Activated effector memory CD4-positive, alpha-beta T cell treated with anti-CD3 and anti-CD28 coated beads, Interleukin-2, amount 50 U/mL, for 16 hours (primary cell): ENCODE measurements at places on chromosomes 4 and X.
A peak's percentile ranks its signal among the peaks of the same experiment; 100 is the strongest.

DNA sequence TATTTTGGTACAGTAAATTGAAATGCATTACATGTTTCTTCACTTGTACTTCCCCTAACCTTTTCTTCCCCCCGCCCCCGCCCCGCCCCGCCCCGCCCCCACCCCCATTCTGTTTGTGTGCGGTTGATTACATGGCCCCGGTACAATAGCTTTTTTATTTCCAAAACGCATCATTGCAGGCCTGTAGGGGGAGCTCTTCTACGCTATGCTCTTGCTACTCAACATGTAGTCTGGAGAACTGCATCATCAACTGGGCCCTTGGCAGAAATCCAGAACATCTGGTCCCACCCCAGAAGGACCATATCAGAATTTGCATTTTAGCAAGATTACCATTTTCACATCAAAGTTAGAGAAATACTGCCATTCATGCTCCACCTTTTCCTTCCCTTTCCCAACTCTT, 333.3 kb upstream of the DDX53 start:
- no peak for DNase-seq

DNA sequence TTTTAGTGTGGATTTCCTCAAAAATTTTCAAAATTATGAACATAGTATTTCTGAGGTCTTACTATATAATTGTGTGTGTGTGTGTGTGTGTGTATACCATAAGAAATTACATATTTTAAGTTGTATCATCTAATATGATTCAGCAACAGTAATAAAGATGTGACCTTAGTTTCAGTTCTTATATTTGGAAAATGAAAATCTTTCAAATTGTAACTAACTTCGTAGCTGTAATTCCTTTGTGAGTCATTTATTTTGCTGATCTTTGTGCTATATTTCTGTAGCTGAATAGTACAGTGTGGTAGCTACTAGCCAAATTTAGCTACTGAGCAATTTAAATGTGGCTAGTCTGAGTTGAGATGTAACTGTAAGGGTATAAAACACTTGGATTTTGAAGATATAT, 116.4 kb downstream of the RAP1GDS1 start:
- DNase-seq, result no peak

DNA sequence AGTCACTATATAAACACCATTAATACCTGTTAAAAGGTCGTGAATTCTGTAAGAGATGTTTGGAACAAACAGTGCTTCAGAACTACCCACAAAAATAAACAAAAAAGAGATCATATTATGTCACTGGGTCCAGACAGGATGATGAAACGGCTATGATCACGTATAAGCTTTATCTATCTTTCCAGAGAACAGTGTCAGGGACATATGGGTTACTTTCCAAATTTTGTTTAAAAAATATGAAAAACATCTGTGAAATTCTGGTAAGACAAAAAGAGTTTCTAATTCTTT, 90.0 kb downstream of the SORBS2 start:
- no peak for DNase-seq

DNA sequence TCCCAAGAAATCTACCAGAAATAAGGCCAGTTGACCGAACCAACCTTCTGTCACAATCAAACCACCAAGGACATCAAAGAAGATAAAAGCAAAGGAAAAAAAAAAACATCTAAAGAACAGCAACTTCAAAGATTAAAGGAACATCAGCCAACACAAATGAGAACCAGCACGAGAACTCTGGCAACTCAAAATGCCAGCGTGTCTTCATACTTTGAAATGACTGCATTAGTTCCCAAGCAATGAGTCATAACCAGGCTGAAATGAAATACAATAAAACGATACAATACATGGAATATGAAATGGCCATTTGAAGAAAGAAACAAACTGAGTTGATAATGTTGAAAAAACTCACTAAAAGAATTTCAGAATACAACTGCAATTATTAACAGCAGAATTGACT, 611.6 kb upstream of the GRIA3 start:
- no peak for DNase-seq

DNA sequence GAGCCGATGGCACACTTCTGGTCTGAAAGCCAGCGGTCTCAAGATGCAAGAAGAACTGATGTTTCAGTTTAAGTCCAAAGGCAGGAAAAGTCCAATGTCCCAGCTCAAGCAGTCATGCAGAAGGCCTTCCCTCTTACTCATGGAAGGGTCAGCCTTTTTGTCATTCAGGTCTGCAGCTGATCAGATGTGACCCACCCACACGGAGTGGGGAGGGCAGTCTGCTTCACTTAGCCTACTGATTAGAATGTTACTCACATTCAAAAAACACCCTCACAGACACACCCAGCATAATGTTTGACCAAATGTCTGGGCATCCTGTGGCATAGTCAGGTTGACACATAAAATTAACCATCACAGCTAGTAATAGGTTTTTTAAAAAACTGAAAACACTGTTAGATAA, 6.6 kb downstream of the HCCS start:
- no peak for DNase-seq

DNA sequence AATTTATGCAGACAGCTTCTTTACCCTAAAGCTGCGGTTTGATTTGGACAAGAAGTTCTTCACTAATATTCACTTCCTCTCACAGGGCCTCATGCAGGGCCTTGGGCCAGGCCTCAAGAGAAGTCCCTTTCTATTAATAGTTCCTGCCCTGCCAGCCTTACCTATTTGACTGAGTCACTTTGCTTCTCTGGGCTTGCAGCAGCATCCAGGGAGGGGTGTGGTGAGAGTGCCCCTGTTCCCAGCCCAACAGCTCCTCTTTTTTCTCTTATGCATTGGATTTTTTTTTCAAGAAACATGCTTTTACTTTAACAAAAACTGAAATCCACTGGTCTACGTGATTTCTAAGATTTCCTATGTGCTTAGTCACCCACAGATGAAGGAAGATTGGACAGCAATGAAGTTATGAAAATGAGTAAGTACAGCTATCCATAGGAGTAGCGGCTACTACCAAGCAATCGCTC, 26.7 kb downstream of the FAM156B start:
- no peak for DNase-seq

DNA sequence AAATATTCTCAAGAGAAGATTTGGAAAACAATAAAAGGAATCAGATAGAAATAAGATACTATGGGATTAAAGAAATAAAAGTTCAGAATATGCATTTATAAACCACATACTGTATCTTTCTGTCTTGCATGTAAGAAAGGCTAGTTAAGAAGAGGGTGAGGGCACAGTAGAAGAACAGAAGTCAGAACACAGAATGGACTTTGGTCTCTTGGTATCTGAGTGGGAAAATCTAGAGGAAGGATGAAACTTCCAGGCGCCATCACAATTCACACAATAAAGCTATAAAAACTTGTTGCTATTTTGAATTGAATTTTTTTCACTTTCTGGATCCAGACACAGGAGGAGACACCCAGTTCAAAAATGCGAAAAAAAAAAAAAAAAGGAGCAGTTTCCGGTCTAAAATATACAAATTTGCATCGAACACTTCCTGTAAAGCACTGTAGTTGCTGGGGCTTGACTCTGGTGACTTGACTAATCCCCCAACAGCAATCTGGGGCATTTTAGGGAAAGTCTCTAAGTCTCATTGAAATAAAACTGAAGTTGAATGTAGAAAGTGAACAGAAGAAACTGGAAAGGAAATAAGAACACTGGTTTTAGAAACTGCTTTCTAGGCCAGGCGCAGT, 8.1 kb upstream of the NAAA start:
- DNase-seq, result no peak

GRCh38 chr4:74823194-74823593, 28.9 kb upstream of the BTC start:
- no peak for DNase-seq

DNA sequence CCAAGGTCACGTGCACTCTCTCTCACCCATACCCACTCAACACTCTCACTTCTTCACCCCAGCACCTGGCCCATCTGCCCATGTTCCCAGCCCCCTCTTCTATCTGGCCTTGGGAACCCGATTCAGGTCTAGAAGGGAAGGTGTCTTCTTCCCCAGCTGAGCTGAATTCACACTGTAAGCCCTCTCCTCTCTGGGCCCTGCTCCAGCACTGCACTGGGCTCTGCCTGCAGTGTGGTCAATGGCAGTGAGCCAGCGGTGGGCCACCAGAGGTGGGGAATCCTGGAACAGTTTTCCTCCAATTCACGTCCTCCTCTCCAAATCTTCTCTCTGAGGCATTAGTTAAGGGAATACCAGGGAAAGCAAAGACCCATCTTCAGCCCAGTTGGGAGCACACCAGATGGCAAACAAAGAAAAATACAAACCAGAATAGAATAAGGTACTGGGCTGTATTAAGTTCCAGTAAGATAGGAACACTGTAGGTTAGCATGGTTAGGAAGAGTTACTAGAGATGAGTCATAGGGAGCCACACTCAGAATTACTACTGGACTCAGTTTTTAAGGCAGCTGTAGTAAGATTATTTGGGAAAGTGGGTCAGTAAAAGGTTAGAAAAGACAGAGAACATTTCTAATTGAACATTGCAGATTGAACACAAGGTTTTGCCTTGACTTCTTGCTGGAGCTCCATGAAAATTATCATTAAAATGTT, 5.0 kb downstream of the AWAT2 start:
- no peak for DNase-seq

DNA sequence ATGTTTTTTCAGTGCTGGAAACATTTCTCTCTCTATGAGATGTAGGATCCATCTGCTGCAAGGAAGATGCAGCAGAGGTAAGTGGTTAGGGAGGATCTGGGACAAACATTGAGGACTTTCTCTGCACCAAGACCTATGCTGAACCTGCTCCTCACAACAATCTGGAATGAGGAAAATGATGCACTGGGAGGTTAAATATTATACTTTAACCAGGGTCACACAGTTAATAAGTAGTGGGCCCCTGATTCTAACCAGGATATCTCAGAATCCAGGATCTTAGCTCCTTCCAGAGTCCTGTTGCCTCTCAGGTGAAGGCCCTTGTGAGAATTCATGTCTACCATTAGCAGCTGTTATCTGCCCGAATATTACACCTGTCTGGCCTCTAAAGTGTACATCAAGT, 7.0 kb downstream of the CXCL9 start:
- no peak for DNase-seq

DNA sequence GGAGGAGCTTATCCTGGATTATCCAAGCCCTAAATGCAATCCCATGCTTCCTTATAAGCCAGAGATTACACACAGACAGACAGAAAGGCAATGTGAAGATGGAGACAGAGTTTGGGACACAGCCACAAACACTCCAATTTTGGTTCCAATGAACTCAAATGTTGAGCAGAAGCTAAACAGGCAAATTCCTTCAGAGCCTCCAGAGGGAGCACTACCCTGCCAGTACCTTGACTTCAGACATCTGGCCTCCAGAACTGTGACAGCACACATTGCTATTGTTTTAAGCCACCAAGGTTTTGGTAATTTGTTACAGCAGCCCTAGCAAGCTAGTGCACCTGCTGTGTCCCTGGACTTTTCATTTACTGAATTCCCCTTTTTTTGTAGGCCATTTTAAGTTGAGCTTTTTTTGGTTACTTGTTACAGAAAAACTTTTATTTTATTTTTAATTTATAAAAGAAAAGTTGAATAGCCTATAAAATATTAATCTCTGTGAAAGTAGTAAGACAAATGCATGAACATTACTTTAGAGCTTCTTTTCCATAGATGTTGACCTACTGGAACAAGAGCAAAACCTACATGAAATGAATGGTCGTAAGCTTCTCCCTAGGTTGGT, 33.4 kb upstream of the SRD5A3 start:
- peak; percentile 68 for DNase-seq

- no peak for DNase-seq
Measured at GRCh38 chr4:30720021-30720660, at the start of gene PCDH7. PCDH7 (plus strand) TSS chr4:30720369; CDS start chr4:30721423, 1,054 bp downstream.
